Activated naive CD4-positive, alpha-beta T cell treated with Interleukin-2 at 50 U/mL for 16 hours (primary cell): ENCODE measurements at places on chromosomes 1 and 21.
A peak's percentile ranks its signal among the peaks of the same experiment; 100 is the strongest.

DNA sequence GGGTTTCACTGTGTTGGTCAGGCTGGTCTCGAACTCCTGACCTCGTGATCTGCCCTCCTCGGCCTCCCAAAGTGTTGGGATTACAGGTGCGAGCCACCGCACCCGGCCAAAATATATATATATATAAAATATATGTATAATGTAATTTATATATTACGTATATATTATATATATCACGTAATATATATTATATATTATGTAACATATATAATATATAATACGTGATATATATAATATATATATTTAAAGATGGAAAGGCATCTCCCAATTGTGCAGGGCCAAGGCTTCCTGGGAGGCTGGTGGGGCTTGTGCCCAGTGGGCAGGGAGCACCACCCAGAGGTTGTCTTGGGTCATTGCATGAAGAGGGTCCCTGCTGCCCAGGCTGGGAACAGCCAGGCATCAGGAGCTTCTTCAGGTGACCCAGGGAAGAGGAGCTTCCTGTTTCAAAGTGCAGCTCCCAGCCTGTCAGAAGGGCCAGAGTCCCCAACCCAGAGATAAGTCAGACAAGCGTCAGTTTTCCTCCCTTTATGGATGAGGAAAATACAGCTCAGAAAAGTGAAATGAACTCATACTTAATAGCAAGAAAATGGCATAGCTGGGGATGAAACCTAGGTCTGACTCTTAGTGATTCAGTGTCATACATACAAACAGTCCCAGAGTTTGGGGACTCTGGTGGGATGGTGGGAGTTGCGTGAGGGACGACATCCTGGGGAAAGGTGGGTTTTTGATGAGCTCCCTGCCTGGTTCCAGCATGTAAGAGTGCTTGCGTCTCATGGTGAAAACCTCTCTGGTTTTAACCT is 12.0 kb downstream of the UBE2Q1 start:
- peak; percentile 50 for DNase-seq

DNA sequence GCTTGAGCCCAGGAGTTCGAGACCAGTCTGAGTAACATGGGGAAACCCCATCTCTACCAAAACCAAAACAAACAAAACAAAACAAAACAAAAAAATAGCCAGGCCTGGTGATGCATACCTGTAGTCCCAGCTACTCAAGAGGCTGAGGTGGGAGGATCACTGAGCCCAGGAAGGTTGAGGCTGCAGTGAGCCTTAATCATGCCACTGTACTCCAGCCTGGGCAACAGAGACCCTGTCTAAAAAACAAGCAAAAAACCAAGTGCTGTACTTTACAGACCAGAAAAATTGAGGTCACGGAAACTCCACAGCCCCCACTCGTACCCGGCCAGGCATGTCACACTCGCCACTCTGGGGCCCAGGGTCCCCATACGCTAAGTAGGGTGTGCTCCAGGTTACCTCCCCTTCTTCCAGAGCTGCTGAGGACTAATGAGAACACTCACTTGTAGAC is 22.9 kb downstream of the ATP2B4 start:
- DNase-seq: peak; percentile 66

GRCh38 chr1:195376190-195376589 is 1232.0 kb downstream of the KCNT2 start:
- DNase-seq: no peak

DNA sequence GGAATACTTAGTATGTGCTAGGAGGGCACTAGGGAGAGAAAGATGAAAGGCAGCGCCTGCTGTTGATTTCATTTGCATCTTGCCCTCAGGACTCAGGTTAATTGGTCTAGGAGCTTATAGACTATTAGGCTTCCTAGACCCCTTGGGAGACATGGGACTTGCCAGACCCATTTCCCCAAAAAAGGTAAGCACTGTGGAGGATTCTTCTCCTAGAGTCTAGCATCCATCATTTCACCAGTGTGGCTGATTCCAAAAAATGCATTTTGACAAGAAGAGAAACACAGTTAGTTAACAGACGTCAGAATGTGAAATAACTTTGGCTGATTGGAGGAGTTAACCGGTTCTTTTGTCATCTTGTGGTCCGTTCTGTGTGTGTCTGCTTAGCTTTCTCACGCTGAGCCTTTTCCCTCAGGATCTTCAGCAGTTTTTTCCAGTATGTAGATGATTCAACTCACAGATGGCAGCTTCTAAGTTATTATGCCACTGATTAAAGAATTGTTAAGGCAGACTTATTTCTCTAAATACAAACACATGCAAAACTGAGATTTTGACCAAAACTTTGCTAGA is 108.8 kb downstream of the KIF26B start:
- DNase-seq: no peak

- DNase-seq: no peak
Measured at GRCh38 chr1:113401067-113401466, 10.8 kb downstream of the MAGI3 start.
